ENCODE measurements at places on chromosomes 12 and 14.

DNA sequence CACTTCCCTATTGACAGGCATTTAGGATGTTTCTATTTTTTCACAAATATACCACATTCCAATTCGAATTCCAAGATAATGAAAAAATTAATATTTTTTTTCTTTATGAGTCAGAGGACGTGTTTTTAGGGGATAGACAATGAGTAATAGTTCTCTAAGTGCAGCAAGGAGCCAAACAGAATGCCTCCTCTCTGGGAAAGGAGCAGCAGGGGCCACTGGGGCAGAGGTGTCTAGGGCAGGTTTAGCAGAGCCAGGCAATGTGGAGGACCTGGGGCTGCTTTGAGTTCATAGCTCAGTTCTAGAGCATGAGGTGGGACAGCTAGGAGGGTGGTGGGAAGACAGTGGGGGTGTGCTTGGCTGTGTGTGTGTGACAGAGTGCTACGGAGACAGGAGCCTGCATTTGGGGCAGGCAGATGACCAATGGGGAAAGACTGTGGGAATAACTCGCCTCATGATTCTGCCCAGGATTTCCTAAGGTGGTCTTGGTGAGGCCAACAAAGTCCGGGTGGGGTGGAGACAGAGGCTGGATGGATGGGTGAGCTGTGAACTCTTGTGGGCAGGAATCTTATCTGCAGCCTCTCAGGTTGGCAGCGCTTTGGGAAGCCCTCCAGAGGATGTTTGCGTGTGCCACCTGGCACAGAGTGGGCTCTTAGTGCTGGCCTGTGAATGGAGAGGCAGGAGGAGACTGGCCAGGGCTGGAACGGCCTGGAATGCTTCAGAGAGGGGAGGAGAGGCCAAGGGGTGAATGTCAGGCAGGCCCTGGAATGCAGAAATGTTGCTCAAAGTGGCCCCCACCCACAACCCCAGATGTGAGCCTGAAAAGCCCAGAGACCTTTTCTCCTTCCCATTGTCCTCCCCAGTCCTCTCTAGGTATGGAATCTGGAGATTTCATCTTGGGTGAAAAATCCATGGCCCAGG is 2.4 kb upstream of the KRT7 start:
- DNase-seq, result no peak

DNA sequence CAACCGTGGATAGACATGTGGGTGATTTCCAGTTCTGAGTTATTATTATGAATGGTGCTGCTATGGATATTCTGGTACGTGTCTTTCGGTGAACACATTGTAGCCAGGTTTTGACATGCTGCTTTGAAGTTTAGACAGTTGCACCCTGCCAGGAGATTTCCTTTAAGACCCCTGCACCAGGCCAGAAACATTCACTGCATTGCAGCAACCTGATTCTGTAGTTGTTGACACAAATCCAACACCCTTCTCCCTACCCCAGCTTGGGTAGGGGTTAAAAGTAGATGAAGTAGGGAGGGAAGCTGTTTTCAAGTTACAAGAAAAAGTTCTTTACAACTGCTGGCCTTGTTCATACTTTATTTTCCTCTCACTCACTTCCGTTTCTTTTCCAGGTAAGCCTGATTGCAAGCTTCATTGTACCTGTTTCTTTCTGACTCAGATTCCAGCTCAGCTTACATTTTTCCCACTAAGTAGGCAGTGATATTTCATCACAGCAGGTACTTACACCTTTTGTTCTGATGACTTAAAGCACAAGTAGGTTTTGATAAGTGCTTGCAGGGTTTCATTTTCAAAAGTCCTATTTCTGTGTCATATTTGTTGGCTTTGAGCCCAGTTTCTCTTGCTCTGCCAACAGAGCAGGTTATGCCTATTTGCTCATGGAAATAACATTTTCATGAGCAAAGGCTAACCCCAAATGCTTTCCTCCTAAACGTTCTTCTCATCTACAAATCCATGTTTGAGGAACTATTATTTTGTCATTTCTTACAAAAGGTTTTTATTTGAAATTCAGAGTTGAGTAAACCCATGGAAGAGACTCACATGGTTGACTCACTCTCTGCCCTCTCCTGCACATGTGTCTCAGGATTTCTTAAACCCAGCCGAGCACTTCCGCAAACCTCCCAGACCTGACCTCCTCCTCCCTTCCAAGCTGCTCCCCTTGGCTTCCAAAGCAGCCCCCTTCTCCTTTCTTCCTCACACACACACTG is 12.1 kb upstream of the LTA4H start:
- DNase-seq, result no peak

DNA sequence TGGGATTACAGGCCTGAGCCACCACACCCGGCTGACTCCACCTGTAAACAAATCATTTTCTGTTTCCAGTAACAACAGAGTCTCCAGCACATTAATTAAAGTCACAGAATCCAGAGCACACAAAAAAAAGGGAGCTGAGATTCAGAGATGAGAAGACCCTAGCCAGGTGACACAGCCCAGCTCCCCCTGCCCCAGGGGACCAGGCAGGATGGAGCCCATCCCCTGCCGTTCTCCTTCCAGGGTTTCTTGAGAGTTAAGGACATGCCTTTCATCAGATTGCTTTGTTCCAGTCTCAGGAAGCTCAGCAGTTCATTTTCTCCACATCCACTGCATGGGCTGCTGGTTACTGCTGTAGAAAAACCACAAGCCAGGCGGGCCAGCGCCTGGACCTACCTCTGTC is 81.2 kb downstream of the RIMBP2 start:
- no peak for DNase-seq

- DNase-seq, result no peak
These were observed 80.2 kb downstream of the VCPKMT start for GRCh38 chr14:50036211-50036610.

GRCh38 chr12:89244536-89244935 is 107.8 kb downstream of the DUSP6 start:
- DNase-seq, result no peak

DNA sequence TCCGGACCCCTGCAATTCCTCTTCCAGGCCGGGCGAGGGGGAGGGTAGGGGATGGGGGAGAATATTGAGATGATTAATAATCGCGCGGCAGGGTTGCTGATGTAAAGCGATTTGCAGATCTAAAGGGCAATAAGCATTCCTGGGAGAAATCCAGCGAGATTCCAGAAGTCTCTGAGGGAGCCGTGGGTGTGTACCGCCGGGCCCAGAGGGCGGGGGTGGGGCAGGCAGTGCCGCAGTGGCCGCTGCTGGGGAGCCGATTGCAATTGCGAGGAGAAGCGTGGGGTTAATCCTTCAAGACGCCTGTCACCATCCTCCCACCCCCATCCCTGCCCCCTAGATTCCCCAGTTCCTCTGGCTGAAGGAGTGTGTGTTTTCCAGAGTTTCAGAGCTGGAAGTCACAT is 16.4 kb downstream of the FOS start:
- peak; percentile 47 for DNase-seq

- DNase-seq, result no peak
These were observed 414 bp upstream of the CDK17 start for GRCh38 chr12:96400631-96401075.

GRCh38 chr12:104462931-104463339 is 6.2 kb downstream of the CHST11 start:
- no peak for DNase-seq

- DNase-seq, result no peak
These were observed 4.7 kb upstream of the CCER1 start for GRCh38 chr12:90959538-90960139.

GRCh38 chr14:92224358-92224954 is 98.5 kb upstream of the SLC24A4 start:
- no peak for DNase-seq

GRCh38 chr12:130074661-130075406 is 87.4 kb upstream of the FZD10 start:
- no peak for DNase-seq

DNA sequence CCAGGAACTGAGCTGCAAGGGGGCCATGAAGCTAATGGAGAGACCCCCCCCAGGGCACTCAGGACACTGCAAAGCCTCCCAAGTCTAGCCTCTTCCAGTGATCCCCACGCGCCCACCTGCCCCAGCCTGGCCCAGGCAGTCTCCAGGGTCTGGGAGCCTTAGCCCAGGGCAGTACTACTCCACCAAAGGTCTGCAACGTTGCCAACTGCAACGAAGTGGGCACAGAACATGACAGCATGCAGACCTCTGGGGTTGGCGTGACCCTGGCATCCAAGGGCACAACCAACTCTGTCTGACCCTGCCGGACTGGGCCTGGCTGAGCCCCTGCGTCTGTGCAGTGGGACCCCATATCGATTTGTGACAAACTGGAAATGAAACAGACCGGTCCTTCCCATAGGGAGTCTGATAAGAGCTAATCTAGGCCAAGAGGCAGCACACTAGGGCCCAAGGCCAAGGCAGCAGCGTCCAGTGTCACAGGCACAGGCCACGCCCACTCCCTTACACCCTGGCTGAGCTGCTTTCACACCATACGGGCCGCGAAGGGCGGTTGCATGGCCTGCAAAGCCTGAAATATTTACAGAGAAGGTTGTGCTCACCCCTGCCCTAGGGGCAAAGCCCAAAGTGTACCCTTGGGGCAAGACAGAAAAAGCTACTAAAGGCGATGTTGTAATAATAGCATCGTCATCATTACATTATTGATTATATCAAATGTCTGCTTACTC is 76.7 kb downstream of the NCOR2 start:
- DNase-seq, result no peak

DNA sequence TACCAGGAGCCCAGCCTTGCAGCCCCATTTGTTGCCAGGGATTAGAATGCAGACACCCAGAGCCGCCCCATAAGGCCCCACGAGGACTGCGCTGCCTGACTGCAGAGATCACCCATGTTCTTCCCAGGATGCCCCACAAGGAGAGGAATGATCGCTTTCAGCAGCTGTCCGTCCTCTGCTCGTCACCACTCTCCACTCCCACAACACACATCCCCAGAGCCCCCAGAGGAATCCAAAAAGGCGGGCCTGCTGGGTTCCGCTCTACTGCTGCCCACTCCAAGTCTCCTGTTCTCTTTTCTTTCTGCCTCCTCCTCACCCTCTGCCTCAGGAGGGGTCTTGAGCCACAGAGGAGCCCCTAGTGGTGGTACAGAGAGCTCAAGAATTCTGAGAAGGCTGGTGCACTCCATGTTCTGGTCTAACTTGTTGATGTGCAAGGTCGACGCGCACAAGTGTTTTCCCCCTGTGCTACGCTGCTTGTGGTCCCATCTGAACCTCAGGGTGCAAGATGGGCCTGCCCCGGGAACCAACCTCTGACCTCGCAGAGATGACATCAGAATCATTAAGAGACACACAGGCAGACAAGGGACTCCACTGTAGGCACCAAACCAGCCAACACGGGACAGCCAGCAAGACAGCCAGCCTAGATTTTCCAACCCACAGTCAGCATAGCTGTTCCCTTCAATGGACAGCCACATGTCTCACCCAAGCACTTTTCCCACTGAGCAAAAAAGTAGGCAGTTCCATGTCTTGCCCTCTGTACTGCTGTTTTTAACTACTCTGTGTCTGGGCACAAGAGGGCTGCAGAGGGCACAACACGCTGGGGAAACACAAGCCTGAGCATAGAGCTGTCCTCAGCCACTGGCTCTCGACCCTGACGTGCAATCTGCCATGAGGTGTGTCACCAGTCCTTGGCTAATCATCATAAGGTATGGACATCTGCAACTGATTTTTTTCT is 29.9 kb downstream of the PXN start:
- no peak for DNase-seq

DNA sequence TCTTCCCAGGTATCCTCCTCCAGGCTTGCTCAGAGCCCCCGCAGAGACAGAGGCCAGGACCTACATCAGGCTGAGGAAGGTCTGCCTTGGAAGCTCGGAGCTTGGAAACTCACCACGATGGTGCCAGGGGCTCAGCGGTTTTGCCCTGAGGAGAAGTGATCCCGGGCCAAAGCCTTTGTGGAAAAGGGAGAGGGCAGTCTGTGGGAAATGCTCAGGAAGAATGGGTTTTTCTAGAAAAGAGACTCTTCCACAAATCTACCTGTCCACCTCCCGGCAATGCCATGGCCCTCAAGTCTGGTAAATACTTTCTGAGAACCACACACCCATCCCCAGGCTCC is 8.0 kb downstream of the KRT2 start:
- no peak for DNase-seq

DNA sequence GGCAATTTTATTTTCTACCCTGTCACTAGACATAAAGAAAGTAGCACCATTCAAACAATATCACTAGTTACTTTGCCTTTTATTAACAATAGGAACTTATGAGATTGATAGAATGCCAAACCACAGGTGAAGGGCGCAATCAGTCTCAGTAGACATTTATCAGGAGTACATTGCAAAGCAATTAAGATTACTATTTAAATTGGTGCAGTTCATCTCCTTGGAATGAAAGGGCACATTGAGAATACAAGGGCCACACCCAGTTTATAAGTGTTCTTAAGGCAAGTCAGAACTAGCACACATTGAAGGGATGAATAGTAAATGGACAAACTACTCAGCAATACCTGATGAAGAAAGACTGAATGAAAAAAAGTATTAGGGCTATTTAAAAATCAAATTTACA is 601.4 kb downstream of the C12orf50 start:
- no peak for DNase-seq

- DNase-seq, result no peak
These were observed 1.1 kb upstream of the DEGS2 start for GRCh38 chr14:100160534-100160916.

- DNase-seq, result peak; percentile 24
These were observed 121.7 kb downstream of the CHST11 start for GRCh38 chr12:104578453-104578852.

DNA sequence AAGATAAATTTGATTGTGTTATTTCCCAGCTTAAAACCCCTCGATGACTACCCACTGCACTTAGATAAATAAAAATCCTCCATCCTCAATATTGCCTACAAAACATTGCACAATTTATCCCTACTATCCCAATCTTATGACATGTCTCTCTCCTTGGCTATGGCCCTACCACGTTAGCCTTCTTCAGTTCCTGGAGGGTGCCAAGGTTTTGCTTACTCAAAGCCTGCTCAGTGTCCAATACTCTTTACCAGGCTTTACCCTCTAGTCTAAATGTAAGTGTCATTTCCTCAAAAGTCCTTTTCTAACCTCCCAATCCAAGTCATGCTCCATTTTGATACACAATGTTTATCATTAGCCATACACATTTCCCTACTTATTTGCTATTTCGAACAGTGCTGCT is 35.0 kb upstream of the PPM1A start:
- DNase-seq, result no peak

GRCh38 chr12:110373025-110373424 is 30.5 kb downstream of the ANAPC7 start:
- no peak for DNase-seq

Measured in activated naive CD8-positive, alpha-beta T cell treated with anti-CD3 and anti-CD28 coated beads, Interleukin-2, amount 50 U/mL, for 24 hours (primary cell).